ENCODE measurements at places on chromosomes 3 and 15. TPM values are rescaled to one million over a fixed set of nuclear protein-coding genes. Genes with fewer than 3 reads are reported as not detected.
A peak's percentile ranks its signal among the peaks of the same experiment; 100 is the strongest.

GRCh38 chr3:151412989-151413388, 28.4 kb upstream of the P2RY12 start:
- no peaks in the 10 kb centered on the region for H3K36me3 ChIP-seq
- H3K4me1 ChIP-seq: no peaks in the 10 kb centered on the region
- no peak overlapping the region for H3K4me3 ChIP-seq
- no peak overlapping the region for H3K27ac ChIP-seq
- H3K27me3 ChIP-seq: no peaks in the 10 kb centered on the region

- H3K27me3 ChIP-seq: no peaks in the 10 kb centered on the region
- peaks cover 38% of the 10 kb centered on the region for H3K36me3 ChIP-seq
- H3K4me1 ChIP-seq: peaks cover 19% of the 10 kb centered on the region
- H3K27ac ChIP-seq: peak overlapping the region; percentile 84
- no peak for DNase-seq
Observed at GRCh38 chr3:44510000-44510368, 32.5 kb upstream of the ZNF445 start.

DNA sequence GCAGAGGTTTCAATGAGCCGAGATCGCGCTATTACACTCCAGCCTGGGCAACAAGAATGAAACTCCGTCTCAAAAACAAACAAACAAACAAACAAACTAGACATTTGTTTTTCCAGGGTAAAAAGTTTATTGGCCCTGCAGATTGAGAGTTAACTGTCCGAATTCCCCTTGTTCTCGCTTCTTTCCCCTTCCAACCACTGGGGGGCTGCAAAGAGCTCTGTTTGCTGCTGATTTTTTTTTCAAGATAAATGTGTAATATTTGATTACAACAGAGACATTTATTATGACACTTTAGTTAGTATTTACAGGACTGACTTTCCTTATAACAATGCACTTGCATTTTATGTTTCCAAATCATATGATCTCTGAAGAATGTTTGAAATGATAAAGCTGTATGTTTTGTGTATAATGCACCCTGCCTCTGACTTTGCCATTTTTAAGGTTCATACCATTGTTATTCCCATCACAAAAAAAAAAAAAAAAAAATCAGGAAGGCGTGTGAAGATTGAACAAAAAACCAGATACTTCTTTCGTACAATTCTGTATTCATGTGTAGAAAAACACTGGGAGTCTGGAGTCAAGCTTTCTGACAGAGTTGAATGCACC, 2.8 kb downstream of the CLSTN2 start:
- H3K27ac ChIP-seq: no peak overlapping the region
- H3K4me1 ChIP-seq: no peaks in the 10 kb centered on the region
- H3K36me3 ChIP-seq: no peaks in the 10 kb centered on the region
- H3K27me3 ChIP-seq: peaks cover 43% of the 10 kb centered on the region
- H3K4me3 ChIP-seq: no peak overlapping the region

- H3K4me3 ChIP-seq: no peak overlapping the region
- H3K36me3 ChIP-seq: peaks cover 4% of the 10 kb centered on the region
- H3K27me3 ChIP-seq: no peaks in the 10 kb centered on the region
Observed at GRCh38 chr15:58490086-58490887, 58.5 kb downstream of the LIPC start.

LIPH gene
- not detected for total RNA-seq

TGM4 gene
- total RNA-seq: not detected

IQCF5 gene
- total RNA-seq: not detected
